ENCODE measurements at places on chromosomes 4 and X.

- H3K27me3 ChIP-seq: no peaks in the 10 kb centered on the region
- no peak for DNase-seq
- H3K36me3 ChIP-seq: no peaks in the 10 kb centered on the region
- no peak overlapping the region for H3K4me3 ChIP-seq
- no peaks in the 10 kb centered on the region for H3K4me1 ChIP-seq
- no peak overlapping the region for H3K27ac ChIP-seq
Measured at GRCh38 chr4:101599620-101600019, 190.9 kb upstream of the BANK1 start.

DNA sequence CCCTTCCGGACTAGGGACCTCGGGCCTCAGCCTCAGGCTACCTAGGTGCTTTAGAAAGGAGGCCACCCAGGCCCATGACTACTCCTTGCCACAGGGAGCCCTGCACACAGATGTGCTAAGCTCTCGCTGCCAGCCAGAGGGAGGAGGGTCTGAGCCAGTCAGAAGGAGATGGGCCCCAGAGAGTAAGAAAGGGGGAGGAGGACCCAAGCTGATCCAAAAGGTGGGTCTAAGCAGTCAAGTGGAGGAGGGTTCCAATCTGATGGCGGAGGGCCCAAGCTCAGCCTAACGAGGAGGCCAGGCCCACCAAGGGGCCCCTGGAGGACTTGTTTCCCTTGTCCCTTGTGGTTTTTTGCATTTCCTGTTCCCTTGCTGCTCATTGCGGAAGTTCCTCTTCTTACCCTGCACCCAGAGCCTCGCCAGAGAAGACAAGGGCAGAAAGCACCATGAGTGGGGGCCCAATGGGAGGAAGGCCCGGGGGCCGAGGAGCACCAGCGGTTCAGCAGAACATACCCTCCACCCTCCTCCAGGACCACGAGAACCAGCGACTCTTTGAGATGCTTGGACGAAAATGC lies at the start of gene WAS:
TSS of gene WAS (plus strand) at position 389 of the 572 bp plus-strand sequence. CDS start at position 444, 55 bp downstream.
- H3K27ac ChIP-seq: peak within 1 kb of the TSS; percentile 61
- peak; percentile 84 for DNase-seq
- peaks cover 26% of the 10 kb centered on the region for H3K36me3 ChIP-seq
- peaks cover 45% of the 10 kb centered on the region for H3K4me1 ChIP-seq

DNA sequence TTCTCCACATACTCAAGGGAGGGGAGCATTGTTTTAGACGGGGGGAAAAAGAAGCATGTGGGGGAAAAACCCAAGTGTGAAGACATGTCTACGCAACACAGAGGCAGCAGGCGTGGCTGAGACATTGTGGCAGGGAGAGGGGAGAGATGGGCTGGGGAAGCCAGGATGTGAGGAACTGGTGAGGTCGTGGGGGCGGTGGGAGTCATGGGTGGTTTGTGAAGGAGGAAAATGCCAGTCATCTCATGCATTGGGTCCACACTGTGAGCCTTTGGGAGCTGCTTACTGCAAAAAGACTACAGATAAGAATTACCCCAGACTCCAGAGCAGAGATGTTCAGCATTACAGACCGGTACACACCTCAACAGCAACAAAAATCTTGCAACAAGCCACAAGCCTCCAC lies 2.1 kb downstream of the JAKMIP1 start:
- H3K4me3 ChIP-seq: no peak overlapping the region
- peaks cover 92% of the 10 kb centered on the region for H3K27me3 ChIP-seq
- no peaks in the 10 kb centered on the region for H3K36me3 ChIP-seq
- peaks cover 19% of the 10 kb centered on the region for H3K4me1 ChIP-seq
- DNase-seq: no peak
- no peak overlapping the region for H3K27ac ChIP-seq

GRCh38 chr4:129264008-129264657 lies 168.2 kb downstream of the C4orf33 start:
- H3K27me3 ChIP-seq: no peaks in the 10 kb centered on the region
- H3K27ac ChIP-seq: no peak overlapping the region
- H3K4me3 ChIP-seq: no peak overlapping the region
- DNase-seq: no peak

GRCh38 chr4:111991163-111991562 lies 154.1 kb upstream of the FAM241A start:
- H3K27me3 ChIP-seq: no peaks in the 10 kb centered on the region
- DNase-seq: no peak
- H3K27ac ChIP-seq: no peak overlapping the region
- no peak overlapping the region for H3K4me3 ChIP-seq
- H3K4me1 ChIP-seq: peaks cover 2% of the 10 kb centered on the region

DNA sequence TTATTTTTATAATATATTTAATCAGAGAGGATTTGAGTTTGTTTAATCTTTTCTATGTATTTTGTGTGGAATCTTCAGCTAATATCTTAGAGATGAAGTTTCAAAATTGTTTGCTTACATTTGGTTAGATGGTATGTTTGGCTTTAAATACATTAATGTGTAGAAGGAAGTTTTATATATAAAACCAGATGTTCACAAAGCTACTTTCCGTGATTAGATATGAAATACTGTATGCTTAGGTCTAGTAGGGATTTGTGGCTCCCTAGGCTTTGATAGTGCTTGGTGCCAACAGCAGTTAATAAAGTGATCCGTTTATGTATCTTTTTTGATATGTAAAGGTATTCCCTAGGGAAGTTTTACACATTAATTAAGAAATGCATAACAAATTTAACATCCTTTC lies 223.0 kb downstream of the ARHGAP10 start:
- no peak for DNase-seq
- H3K4me1 ChIP-seq: no peaks in the 10 kb centered on the region
- H3K36me3 ChIP-seq: no peaks in the 10 kb centered on the region
- H3K27ac ChIP-seq: no peak overlapping the region

DNA sequence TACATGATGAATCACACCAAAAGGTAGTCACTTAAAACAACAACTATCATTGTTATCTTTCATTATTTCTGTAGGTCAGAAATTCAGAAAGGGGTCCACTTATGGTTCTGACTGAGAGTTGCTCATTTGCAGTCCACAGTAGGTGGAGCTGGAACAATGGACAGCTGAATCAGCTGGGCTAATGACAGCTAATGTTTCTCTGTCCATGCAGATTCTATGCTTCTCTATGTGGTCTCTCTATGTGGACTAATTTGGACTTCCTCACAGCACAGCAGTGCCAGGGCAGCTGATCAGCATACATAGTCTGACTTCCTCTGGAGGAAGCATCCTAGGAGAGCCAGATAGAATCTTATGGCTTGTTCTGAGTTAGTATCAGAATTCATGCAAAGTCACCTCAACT lies 131.7 kb upstream of the INTU start:
- peaks cover 16% of the 10 kb centered on the region for H3K4me1 ChIP-seq
- no peak overlapping the region for H3K27ac ChIP-seq
- H3K36me3 ChIP-seq: no peaks in the 10 kb centered on the region
- no peaks in the 10 kb centered on the region for H3K27me3 ChIP-seq

DNA sequence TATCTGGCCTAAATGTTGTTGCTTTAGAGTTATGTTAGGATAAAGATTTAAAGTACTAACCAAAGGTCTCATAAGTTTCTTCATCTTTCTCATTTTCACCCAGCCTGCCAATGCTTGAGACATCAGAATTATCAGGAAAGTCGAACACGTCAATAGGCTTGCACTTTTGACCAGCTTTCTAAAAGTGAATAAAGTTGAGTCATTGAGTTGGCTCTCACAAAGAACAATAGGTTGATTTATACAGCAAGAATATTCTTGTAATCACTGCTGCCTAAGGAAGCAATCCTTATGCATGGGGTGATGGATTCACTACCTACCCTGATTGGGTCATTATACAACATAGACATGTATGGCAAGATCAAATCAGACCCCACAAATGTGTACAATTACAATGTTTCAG lies 5.0 kb downstream of the CENPU start:
- no peak for DNase-seq
- H3K27me3 ChIP-seq: no peaks in the 10 kb centered on the region
- H3K4me3 ChIP-seq: no peak overlapping the region

GRCh38 chr4:67871867-67872266 lies 11.9 kb downstream of the TMPRSS11D start:
- no peaks in the 10 kb centered on the region for H3K27me3 ChIP-seq
- peak; percentile 65 for DNase-seq
- no peak overlapping the region for H3K4me3 ChIP-seq
- no peaks in the 10 kb centered on the region for H3K36me3 ChIP-seq
- no peaks in the 10 kb centered on the region for H3K4me1 ChIP-seq

DNA sequence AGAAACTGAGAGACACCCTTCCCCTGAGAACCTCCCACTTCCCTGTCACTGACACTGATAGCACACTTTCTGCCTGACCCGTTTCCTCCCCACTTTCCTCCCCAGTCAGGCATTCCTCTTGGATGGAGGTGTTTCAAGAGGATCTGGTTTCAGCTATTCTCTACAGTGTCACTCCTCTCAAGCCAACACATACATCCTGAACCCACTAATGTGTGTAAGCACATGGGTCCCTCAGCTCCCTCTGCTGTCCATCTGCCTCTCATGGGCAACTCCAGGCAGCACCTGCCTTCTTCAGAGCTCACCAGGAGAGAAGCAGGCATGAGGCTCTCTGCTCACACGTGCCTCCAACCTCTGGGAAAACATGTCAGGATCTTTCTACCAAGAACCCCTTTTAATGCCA lies 207.6 kb downstream of the NAF1 start:
- DNase-seq: no peak
- H3K4me1 ChIP-seq: no peaks in the 10 kb centered on the region
- no peaks in the 10 kb centered on the region for H3K27me3 ChIP-seq
- H3K4me3 ChIP-seq: no peak overlapping the region
- no peak overlapping the region for H3K27ac ChIP-seq

DNA sequence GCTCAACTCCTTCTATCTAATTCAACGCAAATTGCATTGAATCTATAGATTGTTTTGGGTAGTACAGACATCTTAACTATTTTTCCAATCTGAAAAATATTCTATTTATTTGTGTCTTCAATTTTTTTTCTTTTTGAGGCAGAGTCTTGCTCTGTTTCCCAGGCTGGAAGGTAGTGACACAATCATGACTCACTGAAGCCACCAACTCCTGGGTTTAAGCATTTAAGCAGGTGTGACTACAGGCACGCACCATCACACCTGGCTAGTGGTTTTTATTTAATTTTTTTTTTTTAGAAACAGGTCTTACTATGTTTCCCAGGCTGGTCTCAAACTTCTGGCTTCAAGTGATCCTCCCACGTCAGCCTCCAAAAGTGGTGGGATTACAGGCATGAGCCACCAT lies 98.3 kb downstream of the GK start:
- H3K27me3 ChIP-seq: no peaks in the 10 kb centered on the region
- H3K4me3 ChIP-seq: no peak overlapping the region
- H3K4me1 ChIP-seq: no peaks in the 10 kb centered on the region
- DNase-seq: no peak

DNA sequence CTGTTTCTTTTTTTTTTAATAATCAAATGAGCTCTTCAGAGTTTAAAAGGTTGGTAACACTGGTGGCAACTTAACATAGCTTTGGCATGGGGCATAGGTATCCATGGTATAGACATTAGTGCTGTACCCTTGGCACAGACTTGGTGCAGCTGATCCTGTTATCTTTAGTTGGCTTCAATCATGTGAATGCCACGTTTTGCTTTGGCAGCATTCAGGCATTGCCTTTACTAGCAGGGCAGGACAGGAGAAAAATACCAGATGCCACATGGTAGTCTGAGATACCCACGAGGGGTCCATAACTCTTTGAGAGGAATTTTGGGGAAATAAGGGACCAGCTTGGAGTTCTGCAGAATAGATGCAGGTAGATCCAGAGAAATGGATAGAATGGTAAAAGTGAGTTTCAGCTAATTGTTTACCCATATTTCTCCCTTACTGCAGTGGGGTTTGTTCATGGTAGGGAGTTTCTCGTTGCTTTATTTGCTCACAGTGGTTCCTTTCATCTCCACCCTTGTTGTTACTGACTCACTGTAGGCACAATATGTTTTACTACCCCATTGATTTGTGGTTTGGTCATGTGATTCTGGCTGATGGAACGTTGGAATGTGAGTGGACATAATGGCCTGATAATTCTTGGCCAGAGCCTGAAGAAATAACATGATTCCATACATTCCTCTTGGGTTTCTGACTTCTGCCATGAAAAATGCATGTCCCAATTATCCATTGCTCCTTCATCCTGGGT lies 342.7 kb downstream of the GLUD2 start:
- no peaks in the 10 kb centered on the region for H3K36me3 ChIP-seq
- H3K4me3 ChIP-seq: no peak overlapping the region
- H3K4me1 ChIP-seq: no peaks in the 10 kb centered on the region
- no peak for DNase-seq
- no peaks in the 10 kb centered on the region for H3K27me3 ChIP-seq

Data from common myeloid progenitor, CD34-positive (primary cell).